ENCODE measurements at places on chromosomes 4 and X.

- peak; percentile 2 for DNase-seq
Measured at GRCh38 chrX:31499109-31499508, 427.3 kb upstream of the FTHL17 start.

DNA sequence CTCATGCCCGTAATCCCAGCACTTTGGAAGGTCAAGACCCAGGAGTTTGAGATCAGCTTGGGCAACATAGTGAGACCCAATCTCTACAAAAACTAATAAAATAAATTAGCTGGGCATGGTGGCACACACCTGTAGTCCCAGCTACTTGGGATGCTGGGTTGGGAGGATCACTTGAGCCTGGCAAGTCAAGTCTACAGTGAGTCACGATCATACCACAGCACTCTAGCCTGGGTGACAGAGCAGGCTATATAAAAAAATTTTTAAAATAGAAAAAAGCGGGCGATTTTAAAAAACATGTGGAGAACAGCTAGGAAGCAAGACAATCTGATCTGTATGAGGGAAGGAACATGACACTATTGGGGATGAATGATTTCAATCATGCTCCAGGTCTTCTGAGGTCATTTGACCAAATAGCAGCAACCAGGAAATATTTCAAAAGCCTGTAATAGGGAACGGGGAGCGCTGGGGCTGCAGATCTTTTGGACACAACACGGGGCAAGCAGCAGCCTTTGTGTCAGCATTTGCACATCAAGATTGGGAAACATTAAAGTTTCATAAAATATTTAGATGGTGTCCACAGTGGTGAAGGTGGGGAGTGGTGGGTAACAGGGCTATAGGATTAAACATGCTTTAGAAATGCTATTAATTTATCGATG lies 48.3 kb upstream of the GUCY1A1 start:
- no peak for DNase-seq

GRCh38 chr4:5125321-5125720 lies 74.0 kb downstream of the STK32B start:
- no peak for DNase-seq

GRCh38 chr4:23921447-23921845 lies 31.6 kb upstream of the PPARGC1A start:
- no peak for DNase-seq

GRCh38 chr4:70158576-70158975 lies 4.5 kb downstream of the PRR27 start:
- no peak for DNase-seq

DNA sequence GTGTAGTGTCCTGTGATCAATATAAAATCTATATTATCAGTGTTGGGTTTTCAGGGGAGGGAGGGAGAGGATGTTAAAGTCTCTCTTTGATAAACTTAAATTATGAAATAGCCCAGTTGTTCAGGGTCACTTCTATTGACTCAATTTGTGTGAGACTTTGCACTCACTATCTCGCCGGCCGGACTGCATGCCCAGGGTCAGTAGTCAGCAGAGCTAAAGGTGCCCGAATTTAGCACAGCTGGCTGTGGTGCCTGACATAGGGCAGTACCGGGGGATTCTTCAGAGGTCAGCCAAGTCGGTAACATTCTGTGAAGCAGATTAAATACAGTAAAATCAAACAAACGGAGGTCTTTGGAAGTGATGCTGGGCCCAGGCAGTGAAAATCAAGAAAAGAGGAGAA lies 19.2 kb downstream of the GABRQ start:
- no peak for DNase-seq

DNA sequence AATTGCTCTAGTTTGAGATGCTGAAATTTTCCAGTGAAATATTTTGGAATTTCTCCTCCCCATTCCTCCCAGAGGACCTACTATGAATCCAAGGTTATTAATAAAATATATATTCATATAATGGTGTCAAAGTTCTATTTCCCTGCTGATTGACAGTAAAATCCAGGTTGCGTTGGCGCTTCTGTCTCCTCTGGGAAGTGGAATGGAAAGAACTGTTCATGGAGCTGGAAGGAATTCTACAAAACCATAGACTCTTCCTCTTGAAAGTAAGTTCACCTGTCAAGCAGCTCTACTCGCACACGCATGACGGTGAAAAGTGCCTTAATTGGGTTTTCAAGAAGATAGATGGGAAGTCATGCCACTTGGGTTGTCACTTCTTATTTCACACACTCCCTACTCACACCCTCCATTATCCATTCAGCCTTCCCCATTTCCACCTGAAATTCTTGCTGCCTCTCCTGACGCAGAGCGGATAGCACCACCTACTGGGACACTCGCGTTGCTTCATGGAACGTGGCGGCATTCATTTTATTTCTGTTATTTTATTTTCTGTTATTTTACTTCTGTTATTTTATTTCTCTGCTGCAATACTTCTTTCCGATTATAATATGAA lies 351.6 kb downstream of the NLGN4X start:
- DNase-seq: no peak

DNA sequence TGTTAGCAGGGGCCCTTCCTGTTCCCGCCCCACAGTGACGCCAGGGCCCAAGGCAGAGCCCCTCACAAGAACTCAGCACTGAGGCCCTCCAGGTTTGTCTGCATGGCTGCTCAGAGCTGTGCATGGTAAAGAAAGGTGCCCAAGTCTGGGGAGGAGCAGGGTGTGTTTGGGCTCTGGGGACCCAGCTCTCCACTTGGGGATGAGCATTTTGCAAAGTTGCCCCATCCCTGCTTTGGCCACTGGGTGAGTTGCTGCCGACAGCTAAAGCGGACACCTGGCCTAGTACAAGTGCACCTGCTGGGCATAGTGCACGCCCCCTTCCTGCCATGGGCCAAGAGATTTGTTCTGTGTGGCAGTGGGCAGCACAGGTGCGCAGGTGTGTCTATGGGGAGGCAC lies 2.0 kb upstream of the MXD4 start:
- no peak for DNase-seq

DNA sequence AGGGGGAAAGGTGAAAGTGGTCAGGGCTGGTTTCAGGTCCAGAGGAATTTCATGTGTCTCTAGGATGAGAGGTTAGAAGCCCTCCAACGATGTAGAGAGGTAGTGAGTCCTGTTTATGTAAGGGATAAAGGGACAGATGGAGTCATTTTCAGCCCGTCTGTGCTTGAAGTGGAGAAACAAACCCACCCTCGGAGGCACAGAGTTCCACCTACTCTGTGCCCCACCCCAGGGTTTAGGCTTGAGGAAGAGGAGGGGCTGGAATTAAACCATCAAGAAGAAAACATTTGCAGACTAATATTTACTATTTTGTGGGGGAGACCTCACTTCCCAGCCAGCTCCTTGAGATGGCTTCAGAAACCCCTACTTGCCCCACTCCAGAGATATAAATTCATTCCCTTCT lies 868 bp upstream of the GNL3L start:
- no peak for DNase-seq

- DNase-seq: no peak
Measured at GRCh38 chrX:53321230-53321942, 40.0 kb upstream of the IQSEC2 start.

GRCh38 chr4:85557016-85557901 lies 82.3 kb downstream of the ARHGAP24 start:
- DNase-seq: no peak

DNA sequence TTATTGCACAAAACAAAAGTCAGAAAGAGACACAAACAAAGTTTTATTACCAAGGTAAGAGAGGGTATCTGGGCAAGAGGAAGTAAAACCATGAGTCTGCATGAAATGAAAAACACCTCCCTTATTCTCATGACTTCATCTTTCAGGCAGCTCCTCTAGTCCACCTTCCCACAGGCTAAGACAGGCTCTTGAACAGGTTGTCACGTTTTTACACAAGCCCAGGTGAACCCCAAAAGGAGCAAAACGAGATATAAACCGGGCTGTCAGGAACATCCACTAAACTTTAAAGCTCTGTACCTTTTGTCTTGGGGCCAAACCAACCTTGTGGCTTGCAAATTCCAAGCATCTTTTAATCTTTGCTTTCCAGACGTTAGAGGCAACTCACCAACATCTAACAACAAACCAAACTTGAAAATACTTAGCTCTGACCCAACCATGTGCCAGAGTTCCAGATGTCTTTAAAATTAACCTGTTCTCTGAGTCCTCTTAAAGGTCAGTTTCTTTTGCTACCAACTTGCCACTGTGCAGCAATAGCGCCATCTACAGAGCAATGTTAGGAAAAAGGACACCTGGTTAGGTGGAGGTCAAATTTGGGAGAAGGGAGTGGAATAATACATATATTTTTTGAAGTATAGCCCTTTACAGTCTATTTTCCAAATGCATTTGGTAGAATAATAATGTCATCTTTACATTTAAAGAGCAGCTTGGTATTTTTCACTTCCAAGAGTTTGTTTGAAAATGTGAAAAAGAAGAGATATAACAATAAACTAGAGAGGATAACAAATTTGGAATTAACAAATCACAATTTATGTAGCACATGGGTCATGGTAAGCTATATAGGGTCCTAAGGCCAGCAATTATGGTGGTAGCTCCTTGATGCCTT lies 73.1 kb downstream of the QRFPR start:
- DNase-seq: peak; percentile 17

DNA sequence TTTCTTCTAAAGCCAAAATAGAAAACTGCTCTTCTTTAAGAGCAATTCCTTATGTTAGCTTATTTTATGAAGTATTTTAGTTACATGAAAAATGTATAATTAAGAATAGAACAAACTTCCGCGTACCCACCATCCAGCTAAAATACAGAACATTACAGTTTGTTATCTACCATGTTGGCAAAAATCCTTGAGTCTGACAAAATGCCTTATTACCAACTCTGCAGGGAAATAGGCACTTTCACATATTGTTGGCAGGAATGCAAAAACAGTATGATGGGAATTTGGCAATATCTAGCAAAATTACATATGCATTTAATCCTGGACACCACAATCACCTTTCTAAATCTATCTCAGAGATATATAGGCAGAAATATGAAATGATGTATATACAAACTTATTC lies 32.4 kb upstream of the SLAIN2 start:
- DNase-seq: no peak

GRCh38 chrX:39253551-39253950 lies 452.3 kb downstream of the MID1IP1 start:
- no peak for DNase-seq

DNA sequence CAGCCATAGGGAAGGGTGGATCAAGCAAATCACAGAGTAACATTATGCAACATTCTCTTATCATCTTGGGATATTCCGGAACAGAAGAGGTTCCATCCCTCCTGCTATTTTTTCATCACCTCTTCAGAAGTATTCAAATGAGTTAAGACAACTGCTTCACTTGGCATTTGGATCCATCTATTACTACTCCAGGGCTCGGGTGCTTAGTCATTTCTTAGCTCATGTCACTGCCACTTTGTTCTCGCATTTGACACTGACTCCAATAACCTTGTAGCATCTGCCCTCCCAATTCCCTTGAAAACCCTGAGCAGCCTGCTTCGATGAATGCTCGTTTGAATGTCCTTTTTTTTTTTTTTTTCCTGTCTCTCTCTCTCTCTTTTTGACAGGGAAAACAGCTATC lies 114.9 kb downstream of the PPARGC1A start:
- no peak for DNase-seq

- no peak for DNase-seq
Measured at GRCh38 chr4:49002931-49003330, 16.9 kb downstream of the CWH43 start.

DNA sequence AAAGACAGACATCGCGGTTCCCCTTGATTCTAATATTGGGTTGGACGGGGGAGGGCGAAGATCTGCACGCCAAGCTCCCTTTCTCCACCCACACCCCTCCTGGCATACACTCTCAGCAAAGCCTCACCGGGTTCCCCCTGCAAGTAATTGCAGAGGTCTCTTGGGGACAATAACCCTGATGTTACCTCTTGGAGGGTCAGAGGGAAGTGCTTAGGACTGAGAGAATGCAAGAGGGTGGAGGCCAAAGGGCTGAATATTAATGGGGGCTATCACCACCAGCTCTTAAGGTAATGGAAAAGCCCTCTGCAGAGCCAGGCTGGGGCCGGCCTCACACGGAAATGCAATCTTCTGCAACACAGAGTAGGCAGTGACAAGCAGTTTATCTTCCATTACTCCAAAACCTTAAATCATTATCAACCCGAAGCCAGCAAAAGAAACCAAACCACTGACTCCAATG lies 344.1 kb upstream of the GATB start:
- DNase-seq: no peak

- no peak for DNase-seq
Measured at GRCh38 chrX:41684138-41684537, 4.6 kb upstream of the GPR34 start.

DNA sequence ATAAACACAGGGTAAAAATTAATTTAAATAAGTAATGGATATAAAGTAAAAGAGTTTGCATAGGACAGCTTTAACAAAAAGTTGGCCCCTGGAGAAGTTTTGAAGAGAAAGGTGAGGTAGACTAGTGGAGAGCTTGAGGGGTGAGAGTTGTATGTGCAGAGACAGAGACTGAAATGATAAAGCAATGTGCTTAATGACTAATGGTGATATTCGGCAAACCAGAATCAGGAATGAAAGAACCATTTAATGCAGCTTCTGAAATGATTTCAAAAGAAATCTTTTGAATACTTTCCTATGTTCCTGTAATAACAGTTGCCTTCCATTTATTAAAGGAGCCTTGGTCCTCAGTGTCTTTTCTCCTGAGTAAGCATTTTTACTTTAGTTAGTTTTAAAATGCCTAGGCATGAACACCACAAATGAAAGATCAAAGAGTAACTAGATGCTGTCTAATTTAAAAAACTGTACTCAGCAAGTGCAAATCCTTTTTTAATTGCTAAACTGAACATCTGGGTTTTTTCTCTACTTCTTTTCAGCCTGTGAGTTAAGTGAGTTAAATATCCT lies 28.5 kb downstream of the CAMK2D start:
- DNase-seq: no peak

DNA sequence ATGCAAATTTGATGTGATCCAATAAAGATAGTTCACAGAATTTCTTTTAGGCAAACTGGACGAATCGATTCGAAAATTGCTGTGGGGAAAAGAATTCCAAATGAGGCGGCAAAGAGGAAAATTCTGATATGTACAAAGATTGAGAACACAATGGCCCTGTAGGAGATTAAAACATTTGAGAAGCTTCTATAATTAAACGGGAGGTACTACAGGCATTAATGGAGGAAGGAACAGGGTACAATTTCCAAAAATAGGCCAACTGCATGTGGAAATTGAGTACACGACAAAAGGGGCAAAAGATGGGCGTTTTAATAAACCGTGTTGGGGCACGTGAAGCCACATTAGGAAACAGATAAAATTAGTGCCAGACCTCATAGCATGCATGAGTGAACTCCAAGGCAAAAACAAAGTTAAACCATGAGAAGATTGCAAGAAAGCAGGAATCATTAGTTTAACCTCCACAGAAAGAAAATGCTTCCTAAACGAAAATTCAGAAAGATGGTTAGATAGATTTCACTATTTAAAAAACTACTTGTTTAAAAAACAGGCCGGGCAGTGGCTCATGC lies 68.4 kb downstream of the DHRSX start:
- DNase-seq: no peak

Measured in HTR-8/SVneo (cell line).